ENCODE measurements at places on chromosomes 2 and 18. TPM values are rescaled to one million over a fixed set of nuclear protein-coding genes. Genes with fewer than 3 reads are reported as not detected.

GRCh38 chr2:14831458-14831857 is 198.9 kb downstream of the LRATD1 start:
- no peaks in the 10 kb centered on the region for H3K4me1 ChIP-seq
- DNase-seq = no peak
- H3K36me3 ChIP-seq = no peaks in the 10 kb centered on the region

DNA sequence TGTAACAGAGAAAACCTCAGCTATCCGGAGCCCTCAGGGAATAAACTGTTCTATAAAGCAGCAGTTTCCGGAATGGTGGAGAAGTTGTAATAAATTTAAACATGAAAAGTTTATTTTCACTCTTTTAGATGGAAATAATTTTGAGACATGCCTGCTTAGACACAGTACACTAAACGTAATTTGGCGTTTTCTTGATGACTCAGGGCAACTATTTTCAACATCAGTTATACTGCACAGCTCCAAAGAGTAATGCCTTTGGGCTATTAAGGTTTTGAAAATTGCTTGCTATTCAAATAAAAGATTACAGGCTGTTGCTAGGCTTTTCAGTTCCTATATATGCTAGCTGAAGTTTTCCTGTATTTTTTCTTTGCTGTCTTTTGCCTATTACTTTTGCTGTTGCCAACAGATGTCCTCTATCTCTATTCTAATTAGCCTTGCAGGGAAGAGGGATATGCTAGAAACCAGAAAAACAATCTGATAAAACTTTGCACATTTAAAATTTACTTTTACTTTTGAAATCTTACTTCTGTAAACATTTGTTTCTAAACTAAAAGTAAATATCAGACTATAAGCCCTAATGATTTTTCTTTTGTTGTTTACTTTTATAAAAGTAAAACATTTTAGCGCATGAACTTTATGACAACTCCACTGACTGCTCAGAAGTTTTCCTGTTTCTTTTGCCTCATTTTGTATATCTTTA is 113.4 kb upstream of the WDSUB1 start:
- H3K36me3 ChIP-seq = peaks cover 50% of the 10 kb centered on the region
- H3K27me3 ChIP-seq = no peaks in the 10 kb centered on the region
- no peaks in the 10 kb centered on the region for H3K4me1 ChIP-seq
- no peak for DNase-seq

DSG4 gene
- total RNA-seq = not detected

GRCh38 chr2:88563129-88563528 is 64.1 kb downstream of the EIF2AK3 start:
- peaks cover 3% of the 10 kb centered on the region for H3K36me3 ChIP-seq
- DNase-seq = no peak
- H3K27ac ChIP-seq = no peak overlapping the region
- no peak overlapping the region for H3K4me3 ChIP-seq
- H3K4me1 ChIP-seq = no peaks in the 10 kb centered on the region
- H3K27me3 ChIP-seq = no peaks in the 10 kb centered on the region

- no peaks in the 10 kb centered on the region for H3K36me3 ChIP-seq
- no peak for DNase-seq
- H3K27ac ChIP-seq = no peak overlapping the region
- H3K4me3 ChIP-seq = no peak overlapping the region
- H3K27me3 ChIP-seq = no peaks in the 10 kb centered on the region
- no peaks in the 10 kb centered on the region for H3K4me1 ChIP-seq
Measured at GRCh38 chr18:43108882-43109281, 6.6 kb downstream of the RIT2 start.

- H3K4me1 ChIP-seq = no peaks in the 10 kb centered on the region
- H3K36me3 ChIP-seq = no peaks in the 10 kb centered on the region
- no peak overlapping the region for H3K4me3 ChIP-seq
- no peaks in the 10 kb centered on the region for H3K27me3 ChIP-seq
- no peak overlapping the region for H3K27ac ChIP-seq
Measured at GRCh38 chr2:112824694-112825085, 11.9 kb downstream of the IL1B start.

GRCh38 chr2:158567208-158567607 is 110.5 kb downstream of the PKP4 start:
- H3K27me3 ChIP-seq = no peaks in the 10 kb centered on the region
- H3K36me3 ChIP-seq = no peaks in the 10 kb centered on the region
- H3K4me3 ChIP-seq = no peak overlapping the region
- H3K27ac ChIP-seq = no peak overlapping the region
- no peaks in the 10 kb centered on the region for H3K4me1 ChIP-seq
- no peak for DNase-seq

DNA sequence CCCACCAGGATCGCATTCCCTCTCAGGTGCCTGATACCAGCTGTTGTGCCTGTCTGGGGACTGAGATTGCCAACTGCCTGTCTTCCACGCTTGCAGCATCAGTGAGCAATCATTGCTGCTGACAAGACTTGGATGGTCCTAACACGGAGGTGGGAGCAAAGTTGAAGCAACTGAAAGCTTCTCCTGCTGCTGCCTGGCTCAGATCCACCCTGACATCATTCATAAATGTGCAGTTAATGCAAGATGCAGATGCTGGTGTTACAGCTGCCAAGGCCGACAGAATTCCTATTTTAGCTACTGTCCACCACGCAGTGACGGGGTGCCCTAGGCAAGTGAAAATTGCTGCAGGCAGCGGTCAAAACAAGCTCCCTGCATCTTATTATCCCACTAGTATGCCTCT is 131.4 kb downstream of the VWC2L start:
- H3K4me3 ChIP-seq = no peak overlapping the region
- no peak for DNase-seq
- H3K4me1 ChIP-seq = no peaks in the 10 kb centered on the region
- H3K27ac ChIP-seq = no peak overlapping the region

CHRNG gene
- total RNA-seq = not detected

- H3K4me3 ChIP-seq = no peak overlapping the region
- no peak overlapping the region for H3K27ac ChIP-seq
- H3K27me3 ChIP-seq = no peaks in the 10 kb centered on the region
- no peaks in the 10 kb centered on the region for H3K36me3 ChIP-seq
Measured at GRCh38 chr2:225065882-225066281, 23.6 kb upstream of the DOCK10 start.

DNA sequence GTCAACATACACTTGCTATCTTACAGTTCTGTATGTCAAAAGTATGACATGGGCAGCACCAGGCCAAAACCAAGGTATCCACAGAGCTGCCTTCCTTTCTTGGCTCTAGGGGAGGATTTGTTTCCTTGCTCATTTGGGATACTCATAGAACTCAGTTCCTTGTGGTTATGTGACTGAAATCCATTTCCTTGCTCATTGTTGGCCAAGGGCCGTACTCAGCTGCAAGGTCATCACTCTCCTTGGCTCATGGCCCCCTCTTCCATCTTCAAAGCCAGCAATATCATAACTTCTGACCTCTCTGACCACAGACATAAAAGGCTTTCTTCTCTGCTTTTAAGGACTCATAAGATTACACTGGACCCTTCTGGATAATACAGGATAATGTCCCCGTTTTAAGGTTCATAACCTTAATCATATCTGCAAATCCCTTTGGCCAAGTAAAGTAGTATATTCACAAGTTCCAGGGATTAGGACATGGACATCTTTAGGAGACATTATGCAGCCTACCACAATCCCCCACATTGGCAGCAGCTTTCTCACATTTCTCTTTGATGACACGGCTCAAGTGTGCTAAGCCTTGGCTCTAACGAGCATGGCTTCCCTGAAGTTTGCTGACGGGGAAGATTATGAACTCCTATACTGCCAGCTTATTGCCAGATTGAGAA is 20.9 kb downstream of the TMEM237 start:
- H3K27me3 ChIP-seq = no peaks in the 10 kb centered on the region
- H3K36me3 ChIP-seq = peaks cover 39% of the 10 kb centered on the region
- no peak overlapping the region for H3K4me3 ChIP-seq
- peaks cover 7% of the 10 kb centered on the region for H3K4me1 ChIP-seq
- H3K27ac ChIP-seq = no peak overlapping the region

MARCHF4 gene
- not detected for total RNA-seq

ACADL gene
- total RNA-seq = 3.9 TPM

DNA sequence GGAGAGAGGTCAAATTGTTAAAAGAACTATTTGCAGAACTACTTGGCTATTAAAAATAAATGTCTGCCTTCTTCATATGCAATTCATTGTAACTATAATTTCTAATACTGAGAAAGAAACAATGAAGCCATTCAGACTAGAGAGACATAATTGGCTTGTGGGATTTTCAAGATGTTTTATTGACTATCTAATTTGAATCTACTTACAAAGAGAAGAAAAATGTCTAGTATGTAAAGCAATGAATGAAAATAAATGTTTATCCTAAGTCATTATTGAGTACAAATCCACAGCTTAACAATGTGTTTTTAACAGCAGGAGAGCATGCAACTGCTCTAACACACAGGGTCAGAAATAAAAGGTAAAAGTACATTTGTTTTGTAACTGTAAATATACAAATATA is 19.2 kb downstream of the RMP24 start:
- no peaks in the 10 kb centered on the region for H3K4me1 ChIP-seq
- DNase-seq = no peak
- H3K27ac ChIP-seq = no peak overlapping the region
- no peak overlapping the region for H3K4me3 ChIP-seq
- H3K36me3 ChIP-seq = no peaks in the 10 kb centered on the region
- no peaks in the 10 kb centered on the region for H3K27me3 ChIP-seq
